ENCODE measurements at places on chromosomes 12 and 14.

DNA sequence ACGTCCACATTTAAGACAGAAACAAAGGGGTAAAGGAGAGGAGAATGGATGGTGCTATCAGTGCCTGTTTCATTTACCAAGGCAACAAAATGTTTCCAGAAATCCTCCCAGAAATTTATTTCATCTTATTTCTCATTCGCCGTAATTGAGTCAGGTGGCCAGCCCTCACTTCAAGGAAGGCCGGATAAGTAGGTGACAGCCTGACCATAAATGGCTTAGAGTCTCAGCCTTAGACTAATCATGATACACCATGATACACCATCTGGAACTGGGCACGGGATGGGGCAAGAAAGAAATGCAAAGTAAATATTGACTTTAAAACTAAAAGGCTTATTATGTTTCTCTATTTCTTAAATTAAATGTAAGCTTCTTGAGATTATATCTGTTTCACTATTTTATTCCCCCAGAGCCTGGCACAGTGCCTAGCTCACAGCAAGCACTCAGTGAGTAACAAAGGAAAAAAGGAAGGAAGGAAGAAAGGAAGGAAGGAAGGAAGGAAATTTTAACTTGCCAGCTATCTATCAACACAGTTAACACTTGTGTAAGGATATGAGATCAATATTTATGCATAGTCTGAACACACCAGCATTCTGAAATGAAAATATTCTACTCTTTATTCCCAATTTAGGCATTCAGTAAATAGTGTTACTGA, 106.1 kb upstream of the FSCB start:
- no peak for DNase-seq

DNA sequence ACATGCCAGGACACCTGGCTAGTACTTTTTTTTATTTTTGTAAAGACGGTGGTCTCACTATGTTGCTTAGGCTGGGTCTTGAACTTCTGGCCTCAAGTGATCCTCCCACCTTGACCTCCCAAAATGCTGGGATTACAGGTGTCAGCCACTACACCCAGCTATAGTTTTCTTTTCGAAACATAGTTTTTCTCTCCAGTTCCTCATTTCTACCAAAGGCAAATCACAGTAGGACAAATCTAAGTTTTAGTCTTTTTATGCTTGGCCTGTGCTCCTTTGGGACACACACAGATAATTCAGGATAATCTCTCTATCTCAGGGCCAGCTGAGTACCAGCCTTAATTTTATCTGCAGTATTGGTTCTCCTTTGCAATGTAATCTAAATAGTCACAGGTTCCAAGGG, 100.7 kb downstream of the KCNMB4 start:
- DNase-seq, result no peak

GRCh38 chr14:89924268-89924667, 30.3 kb downstream of the EFCAB11 start:
- no peak for DNase-seq

- no peak for DNase-seq
Measured at GRCh38 chr14:58287607-58288042, 10.7 kb upstream of the ARID4A start.

- no peak for DNase-seq
Measured at GRCh38 chr14:91315844-91316267, 71.4 kb upstream of the GPR68 start.

- DNase-seq, result peak; percentile 60
Measured at GRCh38 chr14:58072288-58073071, 79.5 kb downstream of the ARMH4 start.

- DNase-seq, result no peak
Measured at GRCh38 chr14:74667758-74668157, 45.1 kb downstream of the AREL1 start.

- DNase-seq, result no peak
Measured at GRCh38 chr12:109943811-109944210, 43.7 kb downstream of the TCHP start.

DNA sequence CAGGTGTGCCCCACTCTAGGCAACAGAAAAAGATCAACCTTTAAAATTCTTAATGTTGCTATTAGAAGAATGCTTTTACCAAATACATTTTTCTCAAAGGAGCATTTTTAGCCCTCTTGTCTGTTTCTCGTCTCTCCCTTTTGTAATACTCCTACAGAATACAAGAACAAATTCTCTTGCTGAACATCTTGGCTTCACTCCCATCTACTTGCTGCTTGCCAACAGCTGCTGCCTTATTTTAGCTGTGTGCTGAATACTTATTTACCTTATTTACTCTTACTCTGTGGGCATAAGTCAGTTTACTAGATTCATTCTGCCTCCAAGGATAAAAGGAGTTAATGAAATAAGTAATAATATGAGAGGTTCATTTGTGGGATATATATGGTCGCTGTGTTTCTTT, 70.8 kb downstream of the POLR3B start:
- DNase-seq, result no peak

- peak; percentile 39 for DNase-seq
Measured at GRCh38 chr14:73457041-73457923, 1.1 kb downstream of the NUMB start.

DNA sequence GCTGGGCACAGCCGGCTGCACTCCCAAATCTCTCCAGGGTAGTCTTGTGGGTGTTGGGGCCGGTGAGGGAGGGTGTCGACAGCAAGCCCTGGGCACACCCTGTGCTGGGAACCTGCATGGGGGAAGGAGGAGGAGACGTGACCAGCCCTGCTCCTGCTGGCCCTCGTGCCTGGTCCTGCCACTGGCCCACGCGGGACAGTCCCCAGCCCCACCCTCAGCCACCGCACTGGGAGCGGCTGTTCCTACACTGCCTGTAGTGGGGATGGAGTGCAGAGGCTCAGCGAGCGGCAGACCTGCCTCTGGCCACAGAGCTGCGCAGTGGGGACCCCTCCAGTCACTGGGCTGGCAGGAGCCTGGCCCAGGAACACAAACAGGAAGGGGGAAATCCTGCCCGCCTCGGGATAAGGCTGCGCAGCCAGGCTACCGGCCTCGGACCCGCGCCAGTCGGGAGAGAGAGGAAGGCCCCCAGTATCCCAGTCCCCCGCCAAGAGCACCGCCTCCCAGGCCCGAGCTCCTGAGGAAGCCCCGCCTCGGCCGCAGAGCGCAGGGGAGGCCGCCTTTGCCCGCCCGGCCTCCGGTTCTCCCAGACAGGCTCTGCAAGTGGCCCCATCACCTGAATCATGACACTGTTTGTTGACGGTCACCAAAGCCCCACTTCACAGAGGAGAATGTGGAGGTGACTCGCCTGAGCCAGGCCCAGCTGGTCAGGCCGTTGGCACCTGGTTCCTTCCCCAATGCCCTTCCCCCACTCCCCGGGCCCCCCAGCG, 10.6 kb downstream of the AHNAK2 start:
- DNase-seq, result peak; percentile 72

GRCh38 chr12:5506821-5507231, 74.9 kb downstream of the NTF3 start:
- DNase-seq, result no peak

- DNase-seq, result no peak
Measured at GRCh38 chr14:30264161-30264560, 294.8 kb upstream of the G2E3 start.

GRCh38 chr12:127516467-127516866, 750.5 kb upstream of the TMEM132C start:
- no peak for DNase-seq

- DNase-seq, result no peak
Measured at GRCh38 chr12:4775936-4776335, 55.7 kb downstream of the GALNT8 start.

DNA sequence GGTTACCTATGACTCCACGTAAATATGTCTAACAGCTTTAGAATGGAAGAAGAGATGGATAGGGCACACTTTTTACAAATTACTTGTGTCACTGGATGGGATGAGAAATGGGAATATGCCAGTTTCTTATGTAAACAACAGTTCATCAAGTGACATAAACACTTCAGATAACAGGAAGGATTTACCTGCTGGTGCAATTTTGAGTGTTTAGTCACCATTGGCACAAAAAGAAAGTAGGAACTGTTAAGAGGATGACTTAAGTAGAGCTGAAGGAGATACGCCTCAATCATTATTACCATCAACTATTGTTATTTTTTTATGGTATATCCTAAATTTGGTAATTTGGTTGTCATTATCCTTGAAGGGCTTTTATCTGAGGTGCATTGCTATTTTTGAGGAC, 83.2 kb downstream of the RMST start:
- no peak for DNase-seq

- no peak for DNase-seq
Measured at GRCh38 chr12:1611803-1612572, 17.0 kb upstream of the WNT5B start.

DNA sequence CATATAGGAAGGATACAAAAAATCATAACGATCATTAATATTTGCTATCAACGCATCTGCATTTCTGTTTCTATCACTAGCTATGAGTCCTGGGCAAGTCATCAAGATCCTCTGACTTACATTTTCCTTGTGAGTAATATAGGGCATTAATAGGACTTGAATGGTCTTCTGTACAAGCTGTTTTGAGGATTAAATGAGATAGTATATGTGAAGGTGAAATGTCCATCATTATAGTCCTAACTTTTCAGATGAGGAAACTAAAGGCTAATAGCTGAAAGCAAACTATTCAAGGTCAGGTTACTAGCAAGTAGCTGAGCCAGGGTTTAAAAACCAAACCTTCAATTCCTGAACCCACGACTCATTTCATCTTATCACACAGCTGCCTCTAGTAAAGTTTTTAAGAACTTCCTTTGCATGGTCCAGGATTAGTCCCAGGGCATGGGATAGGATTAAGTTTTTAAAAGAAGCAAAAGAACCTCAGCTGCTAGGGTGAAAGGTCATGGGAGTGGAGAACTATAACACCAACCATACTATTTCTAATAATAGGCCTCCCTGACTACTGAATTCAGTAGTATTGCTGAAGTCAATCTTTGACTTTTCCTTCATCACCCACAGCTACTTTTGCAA, 101.4 kb upstream of the ADAMTS20 start:
- DNase-seq, result no peak

- no peak for DNase-seq
Measured at GRCh38 chr12:93351726-93352125, 26.0 kb upstream of the NUDT4 start.

- DNase-seq, result no peak
Measured at GRCh38 chr14:71607056-71607455, 325.2 kb upstream of the RGS6 start.

GRCh38 chr12:97568336-97569180, 106.0 kb downstream of the RMST start:
- no peak for DNase-seq

- DNase-seq, result no peak
Measured at GRCh38 chr12:111304642-111305071, 64.2 kb downstream of the PHETA1 start.

DNA sequence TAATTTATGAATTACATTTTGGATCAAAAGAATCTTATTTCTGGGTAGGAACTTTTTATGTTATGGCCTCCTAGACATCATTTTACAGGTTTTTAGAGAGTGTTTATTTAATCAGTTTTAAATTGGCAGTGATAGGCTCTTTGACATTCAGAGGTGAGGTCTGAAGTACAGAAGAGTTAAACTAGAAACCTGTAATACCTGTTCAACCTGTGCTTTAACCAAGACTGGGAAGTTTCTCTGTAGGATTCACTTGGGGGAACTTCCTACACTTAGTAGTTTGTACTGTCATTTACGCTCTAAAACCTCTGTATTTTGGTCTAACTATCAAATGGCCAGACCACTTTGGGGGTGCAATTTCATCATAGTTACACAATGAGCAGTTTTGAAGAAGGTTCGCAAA, 35.9 kb downstream of the PLEKHA5 start:
- DNase-seq, result no peak

GRCh38 chr12:68203460-68203875, 22.1 kb downstream of the IL26 start:
- no peak for DNase-seq

- no peak for DNase-seq
Measured at GRCh38 chr14:88556581-88556980, 1.8 kb upstream of the PTPN21 start.

DNA sequence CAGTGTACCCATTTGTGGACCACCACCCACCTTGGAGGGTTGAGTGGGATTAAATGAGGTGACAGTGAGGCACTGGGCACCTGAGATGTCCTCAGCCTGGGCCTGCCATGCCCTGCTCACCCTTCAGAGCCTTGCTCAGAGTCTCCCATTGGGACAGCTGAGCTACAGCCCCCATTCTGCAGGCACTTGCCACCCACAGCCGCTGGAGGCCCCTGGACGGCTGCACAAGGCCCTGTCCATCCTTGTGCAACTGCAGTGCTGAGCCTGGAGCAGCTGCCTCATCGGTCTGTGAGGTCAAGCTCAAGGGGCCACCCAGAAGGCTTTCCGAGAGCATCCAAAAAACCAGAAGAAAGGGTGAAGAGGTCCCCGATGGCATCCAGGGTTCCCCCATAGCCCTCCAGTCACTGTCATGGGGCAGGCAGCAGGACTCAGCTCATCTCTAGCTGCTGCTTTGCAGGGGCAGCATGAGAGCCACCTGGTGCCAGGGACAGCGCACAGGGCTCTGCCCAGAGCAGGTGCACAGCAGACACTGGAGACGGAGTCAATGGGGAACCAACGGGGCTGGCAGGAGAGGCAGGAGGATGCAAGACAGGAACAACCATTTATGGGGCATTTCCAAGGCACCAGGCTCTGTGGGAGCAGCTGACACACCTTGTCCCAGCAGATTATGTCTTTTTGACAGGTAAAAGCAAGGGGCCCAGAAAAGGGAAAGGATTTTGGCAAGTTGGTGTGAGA, 84.6 kb downstream of the ARL6IP4 start:
- DNase-seq, result no peak

DNA sequence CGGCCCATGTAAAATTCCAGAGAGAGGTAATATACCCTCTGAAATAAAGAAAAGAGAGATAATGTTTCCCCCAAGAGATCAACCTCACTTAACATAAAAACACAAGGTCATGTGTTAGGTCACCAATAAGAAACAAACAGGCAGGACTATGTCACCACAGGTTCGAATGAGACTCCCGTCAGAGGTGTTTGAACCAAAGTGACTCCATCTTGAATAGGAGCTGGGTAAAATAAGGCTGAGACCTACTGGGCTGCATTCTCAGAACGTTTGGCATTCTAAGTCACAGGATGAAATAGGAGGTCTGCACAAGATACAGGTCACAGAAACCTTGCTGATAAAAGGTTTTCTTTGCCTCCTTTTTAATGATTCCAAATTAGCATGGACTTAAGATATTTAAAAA, 6.5 kb downstream of the PYGL start:
- no peak for DNase-seq

- DNase-seq, result no peak
Measured at GRCh38 chr12:52769354-52769753, 7.8 kb downstream of the KRT76 start.

- no peak for DNase-seq
Measured at GRCh38 chr12:93109551-93110203, 180.6 kb upstream of the EEA1 start.

DNA sequence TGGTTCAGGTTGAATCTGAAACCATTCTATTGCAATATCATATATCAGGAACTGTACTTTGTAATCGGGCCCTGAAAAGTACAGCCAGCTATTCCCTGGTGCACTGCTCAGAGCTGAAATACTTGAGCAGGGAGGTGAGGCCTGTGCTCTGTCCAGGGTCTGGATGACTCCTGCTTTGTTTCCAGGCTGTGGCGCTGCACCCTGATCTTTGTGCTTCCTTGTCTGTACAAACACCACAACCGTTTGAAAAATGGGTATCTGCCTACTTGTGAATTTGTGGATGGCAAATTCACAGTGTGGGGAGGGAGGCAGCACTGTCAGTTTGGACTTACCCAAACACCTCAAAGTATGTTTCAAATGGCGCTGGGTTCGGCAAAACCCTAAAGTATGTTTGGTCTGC, 155.4 kb upstream of the FAR2 start:
- DNase-seq, result no peak

GRCh38 chr12:69701826-69702225, 2.7 kb upstream of the BEST3 start:
- no peak for DNase-seq

- DNase-seq, result no peak
Measured at GRCh38 chr12:24034160-24034559, 84.7 kb upstream of the SOX5 start.
